ENCODE measurements at places on chromosomes 6 and 20.

DNA sequence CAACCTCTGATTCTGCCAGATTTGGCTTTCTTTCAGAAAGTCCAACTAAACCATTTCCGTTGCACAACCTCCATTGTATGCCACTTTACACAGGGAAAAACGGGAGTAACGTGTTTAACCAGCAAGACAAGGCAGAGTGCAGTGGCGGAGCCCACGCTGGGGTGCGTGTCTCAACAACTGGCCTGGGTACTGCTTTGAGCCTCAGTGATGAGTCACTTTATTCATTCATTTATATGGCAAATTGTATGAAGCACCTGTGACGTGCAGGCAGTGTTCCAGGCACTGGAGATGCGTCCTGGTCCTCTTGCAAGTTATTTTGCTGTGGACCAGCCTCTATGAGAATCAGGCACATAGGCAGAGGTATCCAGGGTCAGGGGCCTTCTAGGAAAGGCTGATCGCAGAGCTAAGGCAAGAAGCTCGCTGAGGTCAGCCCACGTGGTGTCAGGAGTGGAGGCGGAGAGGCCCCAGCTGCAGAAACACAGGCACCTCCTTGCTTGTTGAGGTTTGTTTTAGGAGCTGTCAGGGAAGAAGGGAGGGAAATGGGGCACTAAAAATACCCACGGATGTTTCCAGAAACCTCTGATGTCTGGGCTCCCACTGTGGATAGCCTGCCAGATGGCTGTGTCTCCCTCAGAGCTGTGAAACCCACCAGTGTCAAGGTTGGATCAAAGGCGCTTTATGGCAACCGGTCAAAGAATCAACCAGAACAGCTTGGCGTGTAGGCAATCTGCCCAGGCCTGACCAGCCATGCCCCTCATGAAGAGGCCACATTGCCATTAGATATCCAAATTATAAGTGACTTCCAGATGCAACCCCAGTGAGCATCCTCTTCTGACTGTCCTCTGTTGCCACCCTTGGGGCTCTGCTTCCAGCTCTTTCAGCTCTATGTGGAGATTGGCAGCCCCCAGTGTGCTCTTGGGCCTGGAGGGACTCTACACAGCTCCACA is 157.2 kb downstream of the CD83 start:
- H3K27ac ChIP-seq = peak overlapping the region; percentile 89
- DNase-seq = peak; percentile 18
- H3K36me3 ChIP-seq = peaks cover 12% of the 10 kb centered on the region
- H3K4me3 ChIP-seq = no peak overlapping the region

- H3K4me1 ChIP-seq = no peaks in the 10 kb centered on the region
- no peak overlapping the region for H3K27ac ChIP-seq
- H3K36me3 ChIP-seq = no peaks in the 10 kb centered on the region
- H3K4me3 ChIP-seq = no peak overlapping the region
- DNase-seq = no peak
- H3K27me3 ChIP-seq = no peaks in the 10 kb centered on the region
These were observed 195.5 kb downstream of the EYA4 start for GRCh38 chr6:133436652-133437051.

- peaks cover 22% of the 10 kb centered on the region for H3K36me3 ChIP-seq
- H3K4me1 ChIP-seq = peaks cover 6% of the 10 kb centered on the region
- H3K4me3 ChIP-seq = no peak overlapping the region
These were observed 18.2 kb downstream of the RNASET2 start for GRCh38 chr6:166938150-166938549.

- peaks cover 4% of the 10 kb centered on the region for H3K27me3 ChIP-seq
- DNase-seq = no peak
- H3K4me3 ChIP-seq = no peak overlapping the region
- no peaks in the 10 kb centered on the region for H3K4me1 ChIP-seq
- no peak overlapping the region for H3K27ac ChIP-seq
These were observed 3.6 kb upstream of the CSTL1 start for GRCh38 chr20:23435626-23436539.

DNA sequence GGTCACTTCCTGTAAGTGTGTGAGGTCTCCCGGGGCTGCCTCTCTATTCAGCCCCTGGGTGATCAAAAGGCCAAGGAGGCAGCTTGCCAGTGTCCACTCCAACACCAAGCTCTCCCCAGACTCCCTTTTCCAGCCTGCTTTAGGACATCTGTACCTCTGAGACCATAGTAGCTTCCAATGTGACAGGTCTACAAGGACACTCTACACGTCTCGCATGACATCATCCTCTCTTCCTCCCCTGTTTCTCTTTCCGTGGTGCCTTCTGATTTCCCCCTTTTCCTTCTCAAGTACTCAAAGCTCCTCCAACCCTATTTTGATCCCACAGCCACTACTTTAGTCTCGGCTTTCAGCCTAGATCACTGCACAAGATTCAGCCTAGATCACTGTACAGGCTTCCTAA is 26.4 kb downstream of the HLA-F start:
- H3K27me3 ChIP-seq = no peaks in the 10 kb centered on the region
- H3K4me1 ChIP-seq = peaks cover 63% of the 10 kb centered on the region
- peak overlapping the region; percentile 98 for H3K4me3 ChIP-seq
- DNase-seq = no peak

- no peaks in the 10 kb centered on the region for H3K36me3 ChIP-seq
- no peak overlapping the region for H3K27ac ChIP-seq
- DNase-seq = no peak
These were observed 246.9 kb upstream of the ZFP64 start for GRCh38 chr20:52438326-52438963.

- no peak overlapping the region for H3K27ac ChIP-seq
- DNase-seq = no peak
- H3K27me3 ChIP-seq = peaks cover 27% of the 10 kb centered on the region
- no peaks in the 10 kb centered on the region for H3K36me3 ChIP-seq
- no peak overlapping the region for H3K4me3 ChIP-seq
These were observed 16.8 kb upstream of the BNIP5 start for GRCh38 chr6:36353411-36353915.

GRCh38 chr6:105137388-105137787 is 42.4 kb downstream of the POPDC3 start:
- no peaks in the 10 kb centered on the region for H3K36me3 ChIP-seq
- DNase-seq = no peak
- H3K4me3 ChIP-seq = peak overlapping the region; percentile 55
- peaks cover 59% of the 10 kb centered on the region for H3K27me3 ChIP-seq
- H3K27ac ChIP-seq = no peak overlapping the region

DNA sequence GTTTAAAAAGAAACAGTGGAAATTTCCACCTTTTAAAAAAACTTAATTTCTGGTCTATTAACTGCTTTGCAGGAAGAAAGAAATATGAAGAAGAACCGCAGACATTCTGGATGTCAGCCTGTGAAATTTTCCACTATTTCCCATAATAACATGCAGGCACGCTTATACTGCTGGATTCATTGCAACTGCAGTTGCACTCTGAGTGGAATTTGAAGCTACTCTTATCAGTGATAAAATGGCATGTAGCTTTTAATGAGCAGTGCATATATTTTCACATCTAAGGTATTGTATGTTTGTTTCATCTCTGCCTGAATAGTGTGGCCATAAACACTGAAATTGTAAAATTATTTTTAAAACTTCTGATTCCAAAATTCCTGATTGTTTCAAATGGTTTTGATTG is 28.2 kb downstream of the NCOA3 start:
- H3K27ac ChIP-seq = no peak overlapping the region
- peaks cover 33% of the 10 kb centered on the region for H3K36me3 ChIP-seq
- H3K4me3 ChIP-seq = no peak overlapping the region

- peaks cover 29% of the 10 kb centered on the region for H3K4me1 ChIP-seq
- H3K27me3 ChIP-seq = no peaks in the 10 kb centered on the region
- DNase-seq = no peak
- no peak overlapping the region for H3K4me3 ChIP-seq
- H3K27ac ChIP-seq = no peak overlapping the region
- peaks cover 14% of the 10 kb centered on the region for H3K36me3 ChIP-seq
These were observed 133.8 kb downstream of the ARID1B start for GRCh38 chr6:156910938-156911337.

DNA sequence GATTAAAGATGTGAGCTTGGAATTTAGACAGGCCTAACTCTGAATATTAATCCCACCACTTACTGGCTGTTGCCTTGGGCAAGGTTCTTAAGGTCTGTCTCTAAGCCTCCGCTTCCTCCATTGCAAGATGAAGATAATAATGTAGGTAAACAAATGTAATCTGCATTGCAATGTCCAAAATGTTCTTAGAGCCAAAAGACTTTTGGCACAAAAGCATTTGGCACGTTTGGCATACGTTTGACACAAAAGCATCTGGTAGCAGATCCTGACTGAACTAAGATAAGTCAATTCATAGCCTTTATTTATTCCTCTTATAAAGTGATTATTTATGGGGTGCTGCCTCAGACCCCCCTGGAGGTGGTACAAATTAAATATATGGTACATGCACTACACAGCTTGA is 229.9 kb upstream of the STXBP5 start:
- no peak overlapping the region for H3K4me3 ChIP-seq
- H3K27me3 ChIP-seq = no peaks in the 10 kb centered on the region
- no peaks in the 10 kb centered on the region for H3K4me1 ChIP-seq

GRCh38 chr6:169238766-169239165 is 14.9 kb downstream of the THBS2 start:
- no peak overlapping the region for H3K27ac ChIP-seq
- no peak overlapping the region for H3K4me3 ChIP-seq
- no peaks in the 10 kb centered on the region for H3K4me1 ChIP-seq
- no peak for DNase-seq
- H3K36me3 ChIP-seq = no peaks in the 10 kb centered on the region

GRCh38 chr20:48273843-48274242 is 488.6 kb upstream of the SULF2 start:
- DNase-seq = no peak
- H3K27me3 ChIP-seq = peaks cover 11% of the 10 kb centered on the region
- H3K27ac ChIP-seq = no peak overlapping the region

DNA sequence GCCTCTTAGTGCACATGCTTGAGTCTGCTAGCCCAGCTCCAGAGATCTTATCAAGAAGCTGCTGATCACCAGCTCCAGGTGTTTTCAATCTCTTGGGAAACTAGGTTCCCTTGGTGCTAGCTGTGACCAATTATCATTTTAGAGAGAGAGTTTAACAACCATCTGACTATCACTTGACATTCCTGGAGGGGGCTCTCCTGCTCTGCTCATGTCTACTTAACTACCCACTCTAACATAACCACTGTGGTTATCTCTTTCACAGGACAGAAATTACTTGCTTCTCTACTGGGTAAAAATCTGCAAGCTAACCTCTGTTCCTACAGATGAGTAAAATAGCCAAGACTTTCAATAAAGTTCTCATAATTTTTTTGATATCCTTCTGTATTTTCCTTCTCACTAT is 823.4 kb upstream of the GJE1 start:
- no peak overlapping the region for H3K4me3 ChIP-seq
- H3K27ac ChIP-seq = no peak overlapping the region
- H3K4me1 ChIP-seq = no peaks in the 10 kb centered on the region
- no peaks in the 10 kb centered on the region for H3K27me3 ChIP-seq
- DNase-seq = no peak

GRCh38 chr6:143176090-143177021 is 115.7 kb downstream of the AIG1 start:
- no peaks in the 10 kb centered on the region for H3K4me1 ChIP-seq
- H3K27ac ChIP-seq = no peak overlapping the region
- peaks cover 19% of the 10 kb centered on the region for H3K36me3 ChIP-seq
- no peaks in the 10 kb centered on the region for H3K27me3 ChIP-seq
- H3K4me3 ChIP-seq = no peak overlapping the region

- H3K4me3 ChIP-seq = no peak overlapping the region
- H3K4me1 ChIP-seq = peaks cover 12% of the 10 kb centered on the region
- H3K27me3 ChIP-seq = peaks cover 29% of the 10 kb centered on the region
- no peaks in the 10 kb centered on the region for H3K36me3 ChIP-seq
These were observed 61.7 kb upstream of the CCDC167 start for GRCh38 chr6:37561361-37561760.

GRCh38 chr6:131657630-131658111 is 20.6 kb downstream of the ENPP3 start:
- H3K36me3 ChIP-seq = no peaks in the 10 kb centered on the region
- H3K27ac ChIP-seq = no peak overlapping the region
- H3K4me1 ChIP-seq = no peaks in the 10 kb centered on the region
- no peaks in the 10 kb centered on the region for H3K27me3 ChIP-seq
- no peak for DNase-seq

DNA sequence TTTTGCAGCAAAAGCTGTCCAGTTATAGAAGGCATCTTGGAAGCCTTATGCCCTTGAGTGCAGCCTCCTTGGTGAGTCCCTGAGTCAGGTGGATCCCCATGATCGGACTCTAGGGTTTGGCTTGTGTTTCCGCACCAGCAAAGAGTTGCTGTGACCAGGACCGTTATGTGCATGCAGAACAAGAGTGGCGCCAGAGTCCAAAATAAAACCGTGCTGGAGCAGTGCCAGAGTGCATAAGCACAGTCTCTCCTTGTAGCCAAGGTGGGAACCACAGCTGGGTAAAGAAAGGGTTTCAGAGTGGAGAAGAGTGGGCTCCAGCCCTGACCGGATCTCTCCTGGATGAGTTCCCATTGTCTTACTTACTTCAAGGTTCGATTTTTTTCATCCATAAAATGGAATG is 58.6 kb downstream of the FOXA2 start:
- H3K27ac ChIP-seq = no peak overlapping the region
- DNase-seq = no peak
- no peaks in the 10 kb centered on the region for H3K27me3 ChIP-seq
- H3K4me3 ChIP-seq = no peak overlapping the region
- H3K36me3 ChIP-seq = no peaks in the 10 kb centered on the region
- no peaks in the 10 kb centered on the region for H3K4me1 ChIP-seq

DNA sequence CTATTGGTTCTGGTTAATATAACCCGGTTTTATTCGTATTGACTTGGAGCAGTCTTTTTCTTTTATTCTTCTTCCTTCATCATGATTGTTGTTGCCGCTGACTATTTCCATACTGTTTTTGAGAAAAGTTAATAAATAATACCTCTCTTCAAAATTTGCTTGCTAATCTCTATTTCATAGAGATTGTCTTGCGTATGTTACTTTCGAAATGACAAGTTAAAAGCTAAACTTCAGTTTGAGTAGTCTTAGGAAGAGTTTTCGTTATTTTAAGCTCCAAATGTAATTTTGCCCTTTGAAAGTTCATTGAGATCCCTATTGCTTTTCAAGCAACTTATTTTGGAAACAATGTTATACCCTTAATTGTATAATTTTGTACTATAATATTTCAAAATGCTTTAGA is 36.4 kb downstream of the DCBLD1 start:
- H3K27me3 ChIP-seq = peaks cover 2% of the 10 kb centered on the region
- no peaks in the 10 kb centered on the region for H3K36me3 ChIP-seq
- no peak overlapping the region for H3K27ac ChIP-seq
- H3K4me3 ChIP-seq = no peak overlapping the region
- H3K4me1 ChIP-seq = no peaks in the 10 kb centered on the region
- no peak for DNase-seq

All from activated CD8-positive, alpha-beta T cell treated with anti-CD3 and anti-CD28 coated beads, Interleukin-2, amount 10 ng/mL, durations not matched to agents 7 days and 5 days (primary cell).